Epithelial cell of prostate (primary cell): ENCODE measurements at places on chromosomes 7 and 10.
A peak's percentile ranks its signal among the peaks of the same experiment; 100 is the strongest.

DNA sequence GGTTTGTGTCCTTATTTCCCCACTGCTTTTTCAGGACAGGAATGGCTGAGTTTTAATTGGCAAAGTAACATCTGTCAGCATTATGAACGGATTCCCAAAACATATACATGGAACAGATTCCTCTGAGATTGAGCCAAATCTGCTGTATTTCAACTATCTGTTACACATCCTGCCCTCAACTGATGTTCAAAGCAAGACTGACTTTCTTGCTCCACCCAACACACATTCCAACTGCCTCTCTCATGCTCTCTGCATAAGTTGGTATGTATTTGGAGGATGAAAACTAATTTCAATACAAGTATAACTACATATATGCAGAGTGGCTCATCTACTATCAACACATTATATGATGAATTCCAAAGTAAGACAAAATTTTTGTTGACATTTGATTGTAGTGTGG, 342.2 kb downstream of the GATA3 start:
- no peak for DNase-seq

GRCh38 chr10:132382231-132382922, 14.6 kb upstream of the PWWP2B start:
- DNase-seq, result no peak

DNA sequence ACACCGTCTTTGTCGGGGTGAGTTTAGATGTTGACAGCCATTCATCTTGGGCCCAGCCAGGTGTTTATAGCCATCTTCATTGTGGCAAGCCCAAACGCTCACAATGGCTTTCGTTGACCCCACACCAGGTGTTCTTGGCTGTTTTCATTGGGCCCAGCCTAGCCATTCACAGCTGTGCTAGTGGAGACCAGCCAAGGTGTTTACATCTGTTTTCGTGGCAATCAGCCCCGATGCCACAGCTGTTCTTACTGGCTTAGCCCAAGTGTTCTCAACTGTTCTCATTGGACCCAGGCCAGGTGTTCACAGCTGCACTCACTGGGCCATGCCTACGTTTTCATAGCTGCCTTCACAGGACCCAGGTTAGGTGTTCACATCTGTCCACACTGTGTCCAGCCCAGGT, 7.7 kb downstream of the FRG2B start:
- DNase-seq, result no peak

DNA sequence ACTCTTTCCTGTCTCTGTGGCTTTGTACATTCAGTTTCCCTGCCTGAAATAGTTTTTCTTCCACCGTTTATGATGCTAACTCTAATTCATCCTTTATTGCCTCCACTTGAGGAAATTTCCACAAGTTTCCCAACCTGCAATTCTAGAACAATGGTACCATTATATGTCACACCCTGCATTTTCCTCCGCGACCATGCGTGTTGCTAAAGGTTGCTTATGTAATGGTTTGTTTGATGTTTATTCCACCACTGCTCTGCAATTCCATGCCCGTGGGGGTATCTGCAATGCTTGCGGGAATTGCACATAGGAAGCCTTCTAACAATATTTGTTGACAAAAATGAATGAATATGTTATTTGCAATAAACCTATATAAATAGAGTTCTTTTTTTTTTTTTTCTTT, 69.5 kb upstream of the ST8SIA6 start:
- no peak for DNase-seq

DNA sequence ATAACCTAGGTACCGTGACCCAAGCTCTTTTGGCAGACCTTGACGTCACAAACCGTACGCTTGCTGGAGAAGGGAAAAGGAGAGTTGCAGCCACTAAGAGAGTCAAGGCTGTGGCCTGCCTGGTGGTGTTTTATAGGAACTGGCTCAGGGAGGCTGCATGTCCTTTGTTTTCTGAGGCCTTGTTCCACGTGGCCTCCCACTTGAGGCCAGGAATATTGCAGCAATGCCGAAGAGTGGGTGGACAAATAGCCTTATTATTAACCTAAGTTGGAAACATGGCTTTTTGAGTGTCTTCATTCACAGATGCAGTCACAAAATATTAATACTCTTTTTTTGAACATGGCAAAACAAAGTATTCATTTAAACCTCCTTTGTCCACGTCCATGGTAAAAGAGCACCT, 178.0 kb downstream of the CELF2 start:
- DNase-seq, result no peak

GRCh38 chr10:73110345-73110849, at the start of gene NUDT13:
Gene NUDT13, plus strand, starts transcription at chr10:73110455. Its CDS starts 3,911 bp downstream, at chr10:73114366.
- no peak for DNase-seq

- no peak for DNase-seq
These were observed 167.9 kb downstream of the NEURL1 start for GRCh38 chr10:103661198-103661950.

DNA sequence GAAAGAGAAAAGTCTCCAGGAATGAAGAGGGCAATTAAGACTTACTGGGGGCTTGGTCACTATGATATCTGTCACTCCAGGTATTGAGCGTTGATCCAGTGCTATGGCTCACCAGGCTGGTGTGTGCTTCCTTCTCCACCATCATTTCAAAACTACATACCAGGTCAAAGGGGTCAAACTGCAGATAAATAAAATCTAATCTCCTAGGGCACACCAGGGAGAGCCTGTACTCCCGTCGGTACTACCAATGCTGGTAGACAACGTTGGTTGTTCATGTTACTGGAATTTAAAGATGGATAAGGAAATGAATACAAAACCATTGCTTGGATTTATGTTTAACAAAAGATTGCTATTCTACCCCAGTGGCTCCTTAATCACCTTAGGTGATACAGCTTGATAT, 118.3 kb downstream of the MYO3A start:
- no peak for DNase-seq

GRCh38 chr10:120989996-120990598, 138.9 kb downstream of the WDR11 start:
- no peak for DNase-seq

DNA sequence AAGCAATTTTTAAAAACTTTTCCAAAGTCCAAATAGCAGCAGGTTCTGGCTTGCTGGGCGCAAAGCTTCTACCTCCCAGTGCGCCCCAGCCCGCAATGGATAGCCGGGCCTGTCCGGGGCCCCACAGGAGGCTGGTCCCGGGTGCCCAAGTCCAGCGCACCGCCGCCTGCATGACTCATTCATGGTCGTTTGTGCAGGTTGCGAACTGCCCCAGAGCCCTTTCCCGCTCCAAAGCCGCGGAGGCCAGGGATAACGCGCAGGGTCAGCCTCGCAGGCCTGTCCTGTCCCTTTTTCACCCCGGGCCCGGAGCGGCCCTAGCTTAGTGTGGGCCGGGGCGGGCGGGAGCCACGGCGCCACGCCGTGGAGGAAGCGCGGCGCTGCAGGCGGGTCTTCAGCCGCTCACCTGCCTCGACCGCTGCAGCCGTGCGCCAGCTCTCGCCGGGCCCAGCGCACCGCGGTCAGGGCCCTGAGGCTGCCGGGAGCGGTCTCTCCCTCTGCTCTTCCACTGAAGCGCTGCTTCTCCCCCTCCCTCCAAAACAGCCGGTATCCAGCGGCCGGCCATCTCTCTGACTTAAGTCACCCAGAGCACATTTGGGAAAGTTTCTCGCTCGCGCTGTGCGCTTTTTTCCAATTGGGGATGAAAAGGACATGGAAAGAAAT, 1.7 kb upstream of the EGR2 start:
- peak; percentile 16 for DNase-seq

DNA sequence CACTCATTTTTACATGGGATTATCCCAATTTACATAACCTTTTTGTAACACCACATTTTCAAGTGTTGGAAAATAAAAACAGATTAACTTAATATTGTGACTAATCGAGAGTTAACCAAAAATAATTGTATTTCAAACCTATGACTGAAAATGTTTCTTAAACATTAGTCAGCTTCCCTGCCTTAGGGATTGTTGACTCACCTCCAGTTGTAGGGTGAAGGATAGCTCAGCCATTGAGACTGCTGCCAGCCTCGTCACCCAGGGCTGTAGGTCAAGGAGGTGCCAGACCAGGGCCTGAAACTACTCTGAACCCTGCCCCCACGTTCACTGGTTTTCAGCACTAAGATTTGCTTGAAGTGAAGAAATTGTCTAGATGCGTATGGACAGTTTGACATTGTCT, 351.2 kb downstream of the GFRA1 start:
- no peak for DNase-seq

- DNase-seq, result no peak
These were observed 121.0 kb upstream of the ZNF716 start for GRCh38 chr7:57328963-57329362.

DNA sequence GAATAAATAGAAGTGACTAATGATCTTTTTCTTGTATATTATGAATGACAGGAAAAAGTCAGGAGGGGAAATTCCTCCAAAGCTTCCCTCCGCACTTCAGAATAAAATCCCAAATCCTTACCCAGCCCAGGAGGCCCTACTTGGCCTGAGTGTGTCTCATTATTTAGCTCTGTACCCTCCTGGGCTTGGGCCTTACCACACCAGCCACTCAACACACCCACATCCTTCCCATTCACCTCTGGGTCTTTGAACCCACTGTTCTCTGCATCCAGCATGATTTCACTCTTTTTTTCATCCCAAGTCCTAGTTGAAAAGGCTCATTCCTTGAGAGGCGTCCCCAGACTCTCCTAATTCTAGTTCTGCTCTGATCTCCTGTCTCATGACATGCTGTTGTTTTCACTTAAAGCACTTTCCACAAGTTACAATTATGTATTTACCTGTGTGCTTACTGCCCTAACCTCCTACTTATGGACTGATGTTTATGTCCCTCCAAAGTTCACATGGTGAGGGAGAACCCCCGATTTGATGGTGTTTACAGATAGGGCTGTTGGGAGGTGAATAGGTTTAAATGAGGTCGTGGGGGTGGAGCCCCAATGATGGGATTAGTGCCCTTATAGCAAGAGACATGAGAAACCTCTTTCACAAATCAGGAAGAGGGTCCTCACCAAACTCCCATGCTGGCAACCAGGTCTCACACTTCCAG, 6.4 kb downstream of the NOD1 start:
- no peak for DNase-seq

- no peak for DNase-seq
These were observed 28.7 kb downstream of the ZCCHC24 start for GRCh38 chr10:79416578-79417255.

GRCh38 chr7:141227454-141227853, 153.6 kb downstream of the TMEM178B start:
- no peak for DNase-seq

- DNase-seq, result peak; percentile 84
These were observed 144.0 kb upstream of the ASAH2 start for GRCh38 chr10:50395271-50395670.

DNA sequence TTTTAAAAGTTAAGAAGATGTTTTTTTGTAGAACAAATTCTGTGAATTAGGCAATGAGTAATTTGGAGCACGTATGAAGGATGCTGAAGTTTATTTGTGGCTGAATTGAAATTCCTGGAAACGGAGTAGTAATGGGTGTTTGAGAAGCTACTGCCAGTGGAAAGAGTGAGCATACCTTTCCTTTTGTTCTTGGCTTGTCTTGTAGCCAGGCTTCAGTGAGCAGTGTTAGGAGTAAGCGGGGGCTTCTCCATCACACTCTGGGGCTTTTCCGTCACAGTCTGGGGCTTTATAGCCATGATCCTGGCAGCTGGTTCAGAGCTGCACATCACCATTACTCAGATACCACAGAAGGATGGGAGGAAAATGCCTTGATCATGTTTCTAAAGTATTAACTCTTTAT, 32.3 kb downstream of the GARS1 start:
- no peak for DNase-seq

DNA sequence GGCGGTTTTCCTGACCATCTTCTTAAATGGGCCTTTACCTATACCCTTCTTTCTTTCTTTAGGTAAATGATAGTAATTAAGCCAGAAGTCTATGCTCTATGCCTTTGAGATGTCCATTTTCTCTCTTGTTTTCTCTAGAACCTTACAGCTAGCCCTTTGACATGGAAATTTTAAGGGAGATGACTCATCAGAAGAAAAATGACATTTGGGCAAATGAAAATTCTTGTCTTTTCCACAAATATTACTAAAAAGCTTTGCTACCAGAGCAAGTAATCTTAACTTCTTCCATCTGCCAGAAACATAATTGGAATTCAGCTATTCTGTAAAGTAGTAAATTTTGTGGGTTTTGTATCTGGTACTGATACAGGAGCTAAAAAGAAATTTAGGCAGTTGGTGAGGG, 59.5 kb downstream of the CCDC3 start:
- no peak for DNase-seq

- DNase-seq, result no peak
These were observed 170.8 kb upstream of the KLF14 start for GRCh38 chr7:130904792-130905191.

DNA sequence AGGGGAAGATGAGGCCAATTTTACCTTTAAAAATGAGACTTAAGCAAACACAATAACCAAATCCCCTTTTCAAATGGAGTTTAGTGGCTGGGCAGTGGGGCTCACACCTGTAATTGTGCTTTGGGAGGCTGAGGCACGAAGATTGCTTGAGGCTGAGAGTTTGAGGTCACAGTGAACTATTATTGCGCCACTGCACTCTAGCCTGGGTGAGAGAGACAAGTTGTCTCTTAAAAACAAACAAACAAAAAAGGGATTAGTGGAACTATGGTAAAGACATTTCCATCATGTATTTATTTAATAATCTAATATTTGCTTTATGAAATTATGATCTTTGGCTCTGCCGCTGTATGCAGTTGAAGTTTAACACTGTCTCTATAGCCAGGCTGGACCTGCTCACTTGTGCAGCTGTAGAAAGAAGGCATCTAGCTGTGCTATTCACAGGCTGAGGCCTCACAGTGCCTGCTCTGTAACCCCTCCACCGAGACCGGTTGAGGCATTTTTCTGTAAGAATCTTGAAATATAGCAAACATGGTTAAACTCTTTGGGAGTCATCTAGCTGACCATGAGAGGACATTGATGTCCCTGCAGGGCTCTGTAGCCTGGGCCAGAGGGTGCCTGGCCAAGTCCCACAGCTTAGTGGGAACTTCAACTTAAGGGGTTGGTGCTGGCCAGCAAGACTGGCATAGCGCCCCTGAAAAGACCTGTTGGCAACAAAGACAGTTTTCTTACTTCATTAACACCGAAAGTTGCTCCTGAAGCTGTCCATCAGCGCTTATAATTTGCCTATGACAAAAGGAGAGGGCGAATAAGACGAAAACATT, 131.8 kb downstream of the BMPER start:
- no peak for DNase-seq

- no peak for DNase-seq
These were observed 4.1 kb downstream of the CPA1 start for GRCh38 chr7:130384371-130384801.

GRCh38 chr10:35398355-35398754, 62.0 kb downstream of the CCNY start:
- DNase-seq, result no peak

DNA sequence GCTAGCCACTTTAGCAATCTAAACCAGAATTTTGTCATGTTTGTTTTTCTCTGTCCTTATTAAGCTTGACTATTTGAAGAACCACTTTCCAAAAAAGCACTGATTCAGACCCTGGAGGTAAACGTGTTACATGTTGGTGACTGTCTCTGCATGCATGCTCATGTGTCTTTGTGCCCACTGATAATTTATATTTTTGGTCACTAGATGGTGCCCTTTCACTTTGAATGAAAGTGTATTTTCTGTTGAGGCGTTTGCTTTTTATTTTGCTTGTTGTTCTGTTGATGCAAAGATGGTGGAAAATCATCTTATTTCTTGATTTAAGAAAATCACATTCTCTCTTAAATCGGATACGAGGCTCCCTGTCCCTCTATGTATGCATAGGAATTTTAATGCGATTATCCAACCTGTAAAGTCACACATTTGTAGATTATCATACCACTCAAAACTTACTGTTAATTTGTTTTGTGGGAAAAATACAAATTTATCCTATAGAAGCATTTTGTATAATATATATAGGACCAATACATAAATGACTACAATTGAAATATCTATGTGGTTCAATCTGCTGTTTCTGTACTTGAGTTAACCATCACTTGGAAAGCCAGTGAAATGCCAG, 269.3 kb downstream of the BICC1 start:
- DNase-seq, result no peak
